ENCODE measurements at places on chromosomes 7 and 10.

DNA sequence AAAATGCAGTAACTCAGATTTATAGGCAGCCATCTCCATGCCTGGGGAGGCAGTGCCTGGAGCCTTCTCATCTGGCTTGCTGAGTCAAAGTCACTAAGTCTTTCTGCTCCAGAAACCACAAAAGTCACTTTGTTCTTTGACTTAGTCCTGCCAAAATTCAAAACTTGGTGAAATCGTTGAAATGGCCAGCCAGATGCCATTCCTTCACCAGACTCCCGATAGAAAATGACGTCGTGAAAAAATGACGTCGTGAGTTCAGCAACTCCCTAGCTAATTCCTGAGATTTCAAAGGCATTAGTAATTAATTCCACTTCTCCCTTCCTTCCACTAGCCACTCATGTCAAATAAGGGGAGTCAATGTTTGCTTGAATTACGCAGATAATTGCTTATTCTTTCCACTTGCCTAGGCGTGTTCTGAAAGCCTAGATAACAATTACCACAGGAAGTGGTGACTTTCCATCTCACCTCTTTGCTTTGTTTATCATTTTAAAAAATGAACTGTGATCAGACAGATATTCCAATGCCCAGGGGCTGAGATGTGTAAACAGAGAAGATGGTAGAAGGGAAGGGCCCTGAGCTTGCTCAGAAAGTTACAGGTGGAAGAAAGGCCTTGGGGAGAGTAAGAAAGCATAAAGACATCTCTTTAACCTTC lies 48.5 kb upstream of the OSBPL3 start:
- no peak for DNase-seq

DNA sequence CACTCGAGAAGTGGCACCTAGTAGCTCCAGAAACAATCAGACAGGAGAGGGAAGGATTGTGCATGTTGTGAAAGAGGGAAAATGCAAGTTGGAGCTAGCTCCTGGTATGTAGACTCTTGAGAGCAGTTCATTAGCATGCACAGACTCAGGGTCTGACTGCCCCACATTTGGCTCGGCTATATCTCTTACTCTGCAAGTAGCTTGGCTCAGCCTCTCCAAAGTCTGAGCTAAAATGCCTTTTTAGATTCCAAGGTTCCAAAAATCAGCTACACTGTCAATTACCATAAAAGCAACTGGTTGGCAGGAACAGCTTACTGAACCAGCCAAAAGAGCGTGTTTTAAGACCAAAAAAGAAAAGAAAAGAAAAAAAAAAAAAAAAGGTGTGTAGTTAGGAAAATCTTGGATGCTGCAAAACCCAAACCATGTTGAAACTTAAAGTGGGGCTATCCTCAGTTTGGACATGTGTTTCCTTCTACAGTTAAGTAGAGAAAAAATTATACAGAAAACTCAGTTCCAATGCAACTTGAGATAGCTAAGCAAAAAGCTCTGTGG lies 65.5 kb downstream of the MKX start:
- DNase-seq: no peak

DNA sequence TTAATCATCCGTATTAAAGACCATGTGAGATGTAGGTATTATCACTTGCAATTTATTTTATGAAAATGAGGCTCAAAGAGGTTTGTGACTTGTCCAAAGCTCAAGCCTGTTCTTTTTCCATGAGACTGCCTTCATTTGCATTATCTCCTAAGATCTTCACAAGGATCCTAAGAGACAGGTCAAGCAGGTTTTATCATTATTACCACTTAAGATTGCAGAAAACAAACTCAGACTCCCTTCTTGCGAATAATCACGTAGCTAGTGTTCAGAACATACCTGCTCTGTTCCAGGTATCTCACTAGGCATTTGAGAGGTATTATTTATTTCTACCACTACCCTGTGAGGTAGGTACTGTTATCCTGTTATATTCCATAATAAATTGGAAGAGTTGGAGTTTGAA lies 64.8 kb downstream of the ZNRF2 start:
- DNase-seq: no peak

GRCh38 chr7:92751902-92752901 lies 84.2 kb downstream of the CDK6 start:
- DNase-seq: no peak

GRCh38 chr7:22565315-22565811 lies 65.4 kb upstream of the STEAP1B start:
- DNase-seq: no peak

GRCh38 chr7:157973971-157974677 lies 613.5 kb downstream of the PTPRN2 start:
- DNase-seq: no peak

GRCh38 chr7:130903358-130903974 lies 169.5 kb upstream of the KLF14 start:
- DNase-seq: no peak

DNA sequence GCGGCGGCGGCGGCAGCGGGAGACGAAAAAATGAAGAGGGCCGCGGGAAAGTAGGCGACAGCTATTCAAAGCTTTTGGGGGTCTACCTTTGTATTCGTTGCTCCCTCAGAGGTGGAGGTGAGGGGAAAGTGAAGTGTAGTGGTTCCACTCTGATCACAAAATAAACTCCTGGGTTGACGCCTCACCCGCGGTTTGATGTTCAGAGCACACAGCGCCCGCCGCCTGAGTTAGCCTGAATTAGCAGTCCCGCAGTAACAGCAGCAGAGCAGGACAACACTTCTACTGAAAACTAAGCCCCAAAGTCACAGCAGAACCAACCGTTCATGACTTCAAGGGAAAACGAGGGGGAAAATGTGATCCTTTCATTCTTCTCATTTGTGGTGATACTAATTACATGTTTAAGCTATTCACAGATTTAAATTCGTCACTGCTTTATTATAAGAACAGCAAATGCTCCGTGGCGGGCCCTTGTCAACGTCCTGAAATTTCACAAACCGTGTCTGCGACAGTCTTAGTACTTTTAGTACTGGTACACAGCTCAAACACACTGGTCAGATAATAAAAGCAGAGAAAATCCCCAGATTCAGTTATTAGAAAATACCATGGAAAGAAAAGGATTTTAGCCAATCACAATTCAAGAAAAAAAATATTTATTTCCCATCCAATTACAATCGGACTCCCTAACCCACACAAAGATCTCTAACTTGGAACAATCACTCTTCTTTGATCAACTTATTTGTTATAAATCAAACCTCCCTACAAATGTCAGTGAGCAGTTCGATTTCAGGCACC lies 563 bp upstream of the JMJD1C start:
- DNase-seq: no peak

DNA sequence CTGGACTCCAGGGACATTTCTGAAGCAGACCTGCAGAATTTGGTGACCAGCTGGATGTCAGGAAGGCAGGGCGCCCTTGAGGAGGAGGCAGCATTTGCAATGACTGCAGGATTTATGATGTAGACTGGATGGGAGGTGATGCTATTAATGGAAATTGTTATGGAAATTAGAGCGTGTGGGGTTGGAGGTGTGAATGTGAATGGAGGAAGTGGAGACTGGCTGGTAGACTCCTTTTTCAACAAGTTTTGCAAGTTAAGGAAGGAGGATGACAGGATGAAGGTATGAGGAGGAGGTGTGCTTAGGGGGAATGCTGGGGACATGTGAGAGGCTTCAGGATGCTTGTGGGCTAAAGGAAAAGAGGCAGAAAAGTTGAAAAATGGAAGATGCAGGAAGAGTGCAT lies 137.0 kb downstream of the TMEM178B start:
- no peak for DNase-seq

DNA sequence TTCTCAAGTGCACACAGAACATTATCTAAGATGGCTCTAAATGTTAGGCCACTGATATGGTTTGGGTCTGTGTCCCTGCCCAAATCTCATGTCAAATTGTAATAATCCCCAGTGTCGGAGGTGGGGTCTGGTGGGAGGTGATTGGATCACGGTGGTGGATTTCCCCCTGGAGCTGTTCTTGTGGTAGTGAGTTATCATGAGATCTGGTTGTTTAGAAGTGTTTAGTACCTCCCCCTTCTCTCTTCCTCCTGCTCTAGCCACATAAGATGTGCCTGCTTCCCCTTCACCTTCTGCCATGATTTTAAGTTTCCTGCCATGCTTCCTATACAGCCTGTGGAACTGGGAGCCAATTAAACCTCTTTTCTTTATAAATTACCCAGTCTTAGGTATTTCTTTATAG lies 11.2 kb upstream of the GSTK1 start:
- no peak for DNase-seq

Data from H54 (cell line).